ENCODE measurements at places on chromosomes 7 and 10.
A peak's percentile ranks its signal among the peaks of the same experiment; 100 is the strongest.

GRCh38 chr7:1239803-1240516 lies 7.3 kb downstream of the UNCX start:
- DNase-seq: no peak

DNA sequence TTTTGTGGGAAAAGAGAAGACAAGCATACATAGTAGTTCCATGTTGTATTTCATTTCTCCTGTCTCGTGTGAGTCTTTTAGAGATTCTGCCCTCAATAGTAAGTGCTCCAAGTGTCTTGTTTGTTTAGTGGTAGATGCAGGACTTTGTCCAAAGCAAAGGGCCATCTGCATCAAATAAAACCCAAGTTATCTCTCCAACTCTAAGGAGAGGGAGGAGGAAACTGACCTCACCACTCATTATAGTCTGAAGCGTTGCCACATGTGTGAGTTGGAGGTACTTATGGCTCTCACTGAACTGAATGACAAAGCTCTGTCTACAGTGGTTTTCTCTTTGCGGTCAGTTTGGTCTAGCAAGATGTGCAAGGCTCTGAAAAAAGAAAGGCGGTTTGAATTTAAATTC lies 272.6 kb downstream of the DOCK4 start:
- DNase-seq: no peak

- no peak for DNase-seq
These were observed 362.4 kb upstream of the ZNF32 start for GRCh38 chr10:44010873-44011602.

GRCh38 chr7:151847681-151848081 lies 29.2 kb downstream of the PRKAG2 start:
- no peak for DNase-seq

- no peak for DNase-seq
These were observed 49.9 kb upstream of the TMEM248 start for GRCh38 chr7:66871076-66871475.

DNA sequence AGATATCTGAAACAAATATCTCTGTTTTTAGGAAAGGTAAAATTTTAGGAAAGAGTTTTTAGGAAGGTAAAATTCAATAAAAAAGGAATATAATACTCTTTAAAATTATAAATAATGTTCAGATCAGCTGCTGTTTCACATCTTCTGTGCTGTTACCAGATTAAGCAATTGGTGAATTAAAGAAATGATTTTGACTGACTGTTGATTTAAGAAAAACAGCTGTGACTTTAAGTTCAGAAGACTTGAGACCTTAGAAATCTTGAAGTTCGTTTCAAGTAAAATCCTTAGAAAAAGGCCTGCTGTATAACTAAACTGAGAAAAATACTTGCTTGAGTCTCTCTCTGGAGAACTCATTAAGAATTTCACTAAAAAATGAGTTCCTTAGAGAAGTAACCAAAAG lies 250.6 kb downstream of the DOCK4 start:
- no peak for DNase-seq

GRCh38 chr10:92087750-92088395 lies 164.3 kb downstream of the BTAF1 start:
- DNase-seq: peak; percentile 55

GRCh38 chr10:45464958-45465567 lies 91.0 kb downstream of the ALOX5 start:
- peak; percentile 38 for DNase-seq

GRCh38 chr7:45514944-45515343 lies 59.2 kb upstream of the ADCY1 start:
- DNase-seq: no peak

GRCh38 chr10:112950714-112951358 lies 789 bp downstream of the TCF7L2 start:
- no peak for DNase-seq

- no peak for DNase-seq
These were observed 69.4 kb downstream of the GOLGA7B start for GRCh38 chr10:97919012-97919411.

DNA sequence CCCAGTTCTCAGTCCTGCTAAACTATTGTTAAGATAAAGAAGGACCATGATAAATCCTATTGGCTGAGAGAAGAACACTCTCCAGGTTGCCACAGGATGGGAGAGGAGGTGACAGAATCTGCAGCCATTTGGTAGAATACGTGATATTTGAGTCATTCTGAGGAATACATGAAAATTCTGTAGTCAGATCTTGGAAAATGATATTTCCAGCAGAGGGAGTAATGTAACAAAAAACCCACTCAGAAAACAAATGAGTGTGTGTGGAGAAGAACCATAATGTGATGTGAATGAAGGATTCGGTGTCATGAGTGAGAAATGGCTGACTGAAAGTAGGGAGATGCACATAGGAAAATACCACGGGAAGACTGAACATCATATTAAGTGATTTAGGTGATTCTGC lies 128.5 kb upstream of the PFKP start:
- no peak for DNase-seq

DNA sequence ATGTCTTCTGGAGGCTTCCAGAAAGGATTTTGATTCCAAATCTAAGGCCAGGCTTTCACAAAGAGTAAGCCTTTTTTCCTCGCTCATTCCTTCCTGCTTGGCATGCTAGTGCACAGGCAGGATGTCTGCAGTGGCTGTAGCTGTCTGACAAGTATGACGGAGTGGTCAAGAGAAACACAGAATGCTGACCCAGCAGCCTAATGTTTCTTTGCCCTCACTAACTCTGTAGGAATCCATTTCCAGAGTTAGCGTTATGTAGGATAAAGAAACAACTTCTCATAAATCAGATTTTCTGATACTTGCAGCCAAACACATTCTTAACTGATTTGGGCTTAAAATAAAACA lies 190.8 kb upstream of the AGK start:
- no peak for DNase-seq

DNA sequence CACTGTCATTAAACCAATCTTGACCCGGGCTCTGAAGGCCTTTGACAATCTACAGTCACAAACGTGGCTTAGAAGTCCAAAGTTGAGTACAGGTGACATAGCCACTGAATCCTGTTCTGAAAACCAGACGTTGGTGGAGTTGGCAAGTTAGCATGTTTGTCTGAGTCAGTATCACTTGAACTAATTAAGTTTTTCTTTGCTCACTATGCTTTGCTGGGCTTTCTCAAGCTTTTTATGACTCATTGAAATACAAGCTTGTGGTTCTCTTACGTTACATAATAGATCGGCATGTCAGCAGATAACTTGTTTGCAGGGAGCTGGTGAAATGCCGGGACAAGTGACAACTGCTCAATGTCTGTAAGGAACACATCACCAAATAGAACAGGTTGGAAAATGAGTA lies 53.8 kb downstream of the ARL5B start:
- DNase-seq: no peak

DNA sequence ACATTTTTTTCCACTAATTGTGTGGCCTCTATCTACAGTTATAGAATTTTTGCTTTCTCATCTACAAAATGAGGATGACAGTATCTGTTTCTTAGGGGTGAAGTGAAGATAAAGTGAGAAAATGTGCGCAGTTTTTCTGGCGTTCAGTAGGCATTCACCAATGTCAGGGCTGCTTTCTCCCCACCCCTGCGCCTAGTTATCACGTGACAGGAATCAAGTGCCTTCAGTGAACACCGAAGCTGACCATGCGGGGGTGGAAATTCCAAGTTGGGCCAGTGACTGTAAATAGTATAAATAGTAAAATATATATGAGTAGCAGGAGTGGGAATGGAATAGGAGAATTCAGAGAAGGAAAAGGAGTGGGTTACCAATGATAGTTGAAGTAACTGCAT lies 77.4 kb downstream of the TAF3 start:
- no peak for DNase-seq

DNA sequence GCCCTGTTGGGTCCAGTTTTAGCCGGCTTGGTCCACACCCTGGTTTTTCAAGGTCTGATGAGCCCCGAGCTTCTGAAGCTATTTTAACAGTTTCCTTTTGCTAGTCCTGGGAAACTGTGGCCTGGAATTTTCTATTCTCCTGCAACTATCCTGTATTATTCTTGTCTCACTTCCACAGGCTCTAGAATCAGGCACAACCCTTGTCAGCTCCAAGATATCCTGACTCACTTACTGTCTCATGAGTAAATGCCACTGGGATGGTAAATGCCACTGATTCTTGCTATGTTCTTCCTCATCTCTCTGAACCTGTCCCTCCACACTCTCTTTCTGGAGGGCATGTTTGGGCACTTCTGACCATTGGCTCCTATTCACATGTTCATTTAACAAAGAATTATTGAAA lies 611.5 kb upstream of the IGFBP3 start:
- DNase-seq: no peak

- no peak for DNase-seq
These were observed 66.5 kb downstream of the WDR11 start for GRCh38 chr10:120917521-120918250.

- no peak for DNase-seq
These were observed 65.9 kb upstream of the LRRN3 start for GRCh38 chr7:111025006-111025405.

DNA sequence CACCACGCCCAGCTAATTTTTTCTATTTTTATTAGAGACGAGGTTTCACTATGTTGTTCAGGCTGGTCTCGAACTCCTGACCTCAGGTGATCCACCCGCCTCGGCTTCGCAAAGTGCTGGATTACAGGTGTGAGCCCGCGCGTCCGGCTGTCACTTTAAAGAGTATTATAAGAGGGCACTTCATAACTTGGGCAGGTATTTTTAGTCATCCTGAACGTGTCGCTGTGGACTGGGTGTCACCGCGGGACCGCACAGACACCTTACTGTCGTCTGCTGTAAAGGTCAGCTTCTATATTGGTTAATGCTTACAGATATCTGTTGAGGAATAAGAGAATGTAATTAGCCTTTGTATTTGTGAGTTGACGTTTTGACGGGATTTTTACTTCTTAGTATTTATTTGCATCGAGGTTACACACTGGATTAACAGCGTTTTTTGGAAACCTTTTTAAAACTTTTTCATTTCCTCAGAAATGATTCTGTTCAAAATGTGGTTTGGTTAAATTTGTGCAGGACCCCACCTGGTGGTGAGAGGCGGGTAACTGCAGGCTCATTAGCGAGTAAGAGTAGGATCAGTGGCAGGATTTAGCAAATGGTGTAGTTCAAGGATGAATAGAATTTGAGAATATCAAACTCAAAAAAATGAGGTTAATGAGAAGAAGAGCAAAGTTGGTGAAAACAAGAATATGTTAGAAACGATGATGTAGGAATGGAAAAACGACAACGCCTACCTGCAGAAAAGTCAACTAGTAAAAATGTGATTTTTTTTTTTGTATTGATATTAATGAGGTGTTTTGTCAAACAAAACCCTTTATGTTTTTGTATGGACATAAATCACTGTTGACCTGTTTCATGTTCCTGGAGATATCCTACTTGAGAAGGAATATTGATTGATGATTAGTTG lies 3.2 kb downstream of the DNAJB6 start:
- peak; percentile 32 for DNase-seq

DNA sequence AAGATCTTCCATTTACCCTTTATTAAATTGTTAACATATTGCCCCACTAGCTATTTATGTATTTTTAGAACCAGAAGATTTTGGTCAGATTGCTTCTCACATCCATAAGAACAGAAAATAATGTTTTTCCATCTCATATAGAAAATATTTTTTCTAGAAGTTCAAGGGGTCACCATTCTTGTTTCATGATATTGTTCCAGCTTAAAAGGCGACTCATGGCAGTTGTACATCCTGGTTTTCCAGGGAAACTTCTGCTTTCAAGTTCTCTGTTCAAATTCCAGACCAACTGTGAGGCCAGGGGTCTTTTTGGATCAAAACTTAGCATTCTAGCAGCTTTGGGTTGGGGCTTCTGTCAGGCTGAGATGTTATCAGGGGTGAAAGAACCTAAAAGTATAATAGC lies 84.4 kb downstream of the LRRC4 start:
- no peak for DNase-seq

- no peak for DNase-seq
These were observed 31.5 kb downstream of the CUL1 start for GRCh38 chr7:148729984-148730733.

DNA sequence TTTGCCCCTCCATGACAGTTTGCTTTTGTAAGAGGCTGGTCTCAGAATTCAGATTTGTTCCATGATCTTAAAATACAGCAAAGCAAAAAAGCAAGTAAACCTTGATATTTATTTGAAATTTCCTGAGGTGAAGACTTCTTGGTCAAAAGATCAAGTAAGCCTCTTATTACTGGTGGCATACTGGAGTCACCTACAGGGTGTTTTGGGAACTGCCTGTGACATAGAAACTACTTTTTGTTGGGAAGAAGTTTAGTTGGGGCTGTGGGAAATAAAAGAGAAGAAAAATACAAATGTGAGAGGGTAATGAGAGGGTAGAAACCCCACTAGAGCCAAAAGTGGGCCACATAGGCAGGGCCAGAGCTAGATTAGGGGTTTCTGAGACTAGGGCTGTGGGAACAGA lies 217.9 kb downstream of the OTUD1 start:
- no peak for DNase-seq

- DNase-seq: no peak
These were observed 160.5 kb upstream of the GHITM start for GRCh38 chr10:83978681-83979383.

GRCh38 chr10:73931767-73932619 lies 21.1 kb downstream of the PLAU start:
- DNase-seq: no peak

DNA sequence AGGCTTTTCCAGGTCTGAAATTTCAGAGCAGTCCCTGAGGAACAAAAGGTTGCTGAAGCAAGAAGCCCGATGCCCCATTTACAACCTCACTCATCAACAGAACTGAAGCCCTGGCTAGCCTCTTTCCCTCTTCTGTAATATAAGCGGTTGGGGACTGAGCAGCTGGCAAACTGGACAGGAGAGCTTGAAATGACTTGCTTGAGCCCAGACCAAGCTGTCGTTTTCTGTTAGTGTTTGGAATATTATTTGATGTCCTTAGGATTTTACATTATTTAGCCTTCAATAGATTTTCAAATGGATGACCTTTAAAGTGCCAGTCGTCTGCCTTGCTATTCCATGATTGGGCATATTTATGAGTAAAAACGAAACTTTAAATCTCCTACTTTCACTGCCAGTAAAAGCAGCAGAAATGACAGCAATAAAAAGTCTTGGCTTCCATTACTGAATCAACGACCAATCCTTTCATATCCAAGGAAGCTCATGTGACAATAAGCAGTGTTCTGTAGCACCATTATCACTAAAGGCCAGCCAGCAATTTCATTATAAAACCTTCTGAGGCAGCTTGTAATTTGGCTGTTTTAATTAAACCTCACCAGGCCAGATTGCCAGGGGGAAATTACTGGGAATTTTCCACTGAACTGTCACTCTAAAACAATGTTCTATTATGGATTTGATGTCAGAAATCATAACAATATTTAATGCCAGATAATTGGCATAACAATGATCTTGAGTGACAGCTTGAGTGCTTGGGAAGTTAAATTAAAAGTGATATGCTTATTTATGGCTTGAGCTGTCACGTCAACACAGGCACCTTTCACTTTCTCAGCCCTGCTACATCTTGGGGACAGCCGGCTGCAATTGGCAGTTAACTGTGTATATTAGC lies 85.9 kb downstream of the LSMEM1 start:
- DNase-seq: peak; percentile 78

- no peak for DNase-seq
These were observed 9.5 kb upstream of the WDR11 start for GRCh38 chr10:120841522-120842189.

GRCh38 chr10:130857631-130858295 lies 453.8 kb downstream of the TCERG1L start:
- DNase-seq: no peak

- DNase-seq: no peak
These were observed 30.0 kb upstream of the KLHL7 start for GRCh38 chr7:23075571-23075970.

GRCh38 chr10:106436123-106436715 lies 728.3 kb downstream of the SORCS1 start:
- no peak for DNase-seq

All from NCI-H1092 (cell line).